ENCODE measurements at places on chromosomes 1 and 21.

DNA sequence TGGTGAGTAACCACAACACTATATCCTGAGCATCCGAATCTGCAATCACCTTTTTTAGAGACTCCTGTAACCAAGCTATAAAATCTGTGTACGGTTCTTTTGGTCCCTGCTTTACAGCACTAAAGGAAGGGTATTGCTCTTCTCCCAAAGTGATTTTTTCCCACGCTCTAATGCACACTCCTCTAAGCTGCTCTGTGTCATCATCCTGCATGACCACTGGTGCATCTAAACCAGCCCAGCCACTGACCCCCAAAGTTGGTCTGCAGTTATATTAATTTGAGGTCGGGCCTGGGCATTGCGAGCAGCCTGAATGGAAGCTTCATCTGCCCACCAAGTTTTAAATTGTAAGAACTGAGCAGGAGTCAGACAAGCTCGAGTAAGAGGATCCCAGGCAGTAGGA is 480.0 kb downstream of the PTPRU start:
- DNase-seq, result no peak

GRCh38 chr1:245172026-245172425 is 17.2 kb downstream of the KIF26B start:
- no peak for DNase-seq

DNA sequence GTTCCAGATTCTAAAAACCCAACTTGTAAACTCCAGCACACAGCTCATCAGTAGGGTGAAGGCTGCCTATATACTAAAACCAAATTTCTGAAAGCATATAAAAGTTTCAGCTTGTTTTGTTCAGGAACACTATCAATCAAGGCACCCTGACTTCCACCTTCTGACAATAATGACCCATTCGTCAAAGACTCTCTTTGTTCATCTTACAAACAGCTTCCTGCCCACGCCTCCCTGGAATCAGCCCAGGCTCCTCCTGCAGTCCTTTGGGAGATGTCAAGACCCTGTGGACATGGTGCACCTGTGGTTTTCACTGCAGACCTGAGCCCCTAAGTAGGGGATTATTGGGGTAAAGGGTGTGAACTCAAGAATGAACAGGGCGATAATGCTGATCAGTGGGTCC is 178.9 kb upstream of the CAMK1G start:
- no peak for DNase-seq

DNA sequence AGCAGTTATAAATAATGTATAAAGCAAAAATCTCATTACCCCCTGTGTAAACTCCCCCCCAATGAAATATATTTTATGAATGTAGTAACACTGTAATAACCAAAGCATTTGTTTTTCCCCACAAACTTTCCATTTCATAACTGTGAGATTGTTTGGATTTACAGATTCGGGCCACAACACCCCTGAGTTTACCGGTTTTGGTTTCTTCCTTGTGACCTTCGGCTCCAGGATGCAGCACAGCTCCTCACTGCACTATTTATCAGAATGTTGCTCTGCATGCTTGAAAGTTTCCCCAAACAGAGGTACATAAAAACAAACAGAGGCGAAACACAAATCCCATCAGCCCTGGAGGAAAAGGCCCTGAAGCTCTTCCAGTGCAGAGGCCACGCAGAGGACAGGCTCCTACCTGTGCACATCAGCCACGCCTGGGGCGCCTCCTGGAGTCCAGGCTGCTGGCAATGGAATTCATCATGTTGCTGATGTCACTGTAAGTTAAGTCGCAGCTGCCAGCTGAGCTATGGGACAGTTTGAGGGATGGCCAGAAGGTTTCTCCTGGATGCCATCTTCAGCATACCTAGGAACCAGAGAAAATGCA is 122.0 kb downstream of the LMO4 start:
- peak; percentile 16 for DNase-seq

- no peak for DNase-seq
These were observed 11.9 kb upstream of the TNFRSF14 start for GRCh38 chr1:2544093-2544874.

DNA sequence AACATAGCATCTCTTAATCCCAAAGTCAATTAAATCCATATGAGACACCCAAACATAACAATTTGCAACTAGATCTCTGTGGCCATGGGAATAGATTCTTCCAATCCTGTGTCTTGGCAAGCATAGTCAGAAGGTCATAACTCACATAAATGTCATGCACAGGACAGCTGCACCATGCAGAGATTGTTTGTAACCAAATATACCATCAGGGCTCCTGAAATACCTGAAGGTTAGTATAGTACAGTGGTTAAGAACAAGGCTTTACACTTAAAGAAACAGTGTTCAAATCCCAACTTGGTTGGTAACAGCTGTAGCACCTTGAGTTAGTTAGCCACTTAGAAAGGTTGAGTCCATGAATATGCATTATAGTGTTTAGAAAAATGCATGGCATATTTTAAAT is 82.6 kb upstream of the CCDC190 start:
- DNase-seq, result no peak

DNA sequence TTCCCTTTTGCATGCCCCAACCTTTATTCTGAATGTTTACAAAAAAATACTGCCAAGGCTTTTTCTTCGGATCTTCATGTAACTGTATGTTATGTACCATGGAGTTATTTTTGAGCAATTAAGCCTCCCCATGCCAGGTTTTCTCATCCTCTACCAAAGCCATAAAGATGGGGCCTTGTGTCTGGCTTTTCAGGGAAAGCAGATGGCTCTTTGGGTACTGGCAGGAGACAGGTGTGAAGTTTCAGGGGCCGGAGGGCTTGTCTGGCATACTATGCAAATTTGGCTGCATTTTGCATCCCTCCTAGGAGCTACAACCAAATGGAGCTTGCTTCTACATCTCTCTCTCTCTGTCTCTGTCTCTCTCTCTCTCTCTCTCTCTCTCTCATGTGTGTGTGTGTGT is 28.1 kb upstream of the PLXNA2 start:
- DNase-seq, result peak; percentile 93

DNA sequence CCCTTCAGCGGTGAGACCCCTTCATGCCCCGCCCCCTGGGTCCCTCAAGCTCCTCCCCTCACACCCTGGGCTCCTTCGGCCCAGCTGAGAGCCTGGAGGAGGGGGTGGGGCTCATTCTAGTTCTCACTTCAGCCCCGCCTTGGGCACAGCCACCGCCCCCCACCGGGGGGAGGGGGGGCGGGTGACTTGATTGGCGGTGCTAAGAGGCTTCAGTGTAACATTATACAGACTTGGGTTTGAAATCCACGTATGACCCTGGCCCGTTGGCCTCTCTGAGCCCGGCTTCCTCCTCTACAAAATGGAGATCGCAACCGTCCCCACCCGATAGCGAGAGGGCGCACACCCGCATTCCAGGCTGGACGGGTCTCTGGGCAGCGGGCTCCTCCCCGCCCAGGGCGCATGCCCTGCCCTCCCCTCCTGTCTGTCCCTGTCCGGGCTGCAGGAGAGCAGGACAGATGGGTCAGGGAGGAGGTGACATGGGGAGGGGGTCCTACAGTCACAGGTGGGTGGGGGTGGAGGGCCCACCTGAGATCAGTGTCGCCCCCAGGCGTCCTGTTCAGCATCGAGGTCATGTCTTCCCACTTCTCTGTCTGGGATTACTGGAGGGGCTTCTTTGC is 5.1 kb downstream of the CLCNKB start:
- peak; percentile 84 for DNase-seq

- DNase-seq, result no peak
These were observed 52.3 kb downstream of the PAPPA2 start for GRCh38 chr1:176515310-176515709.

- no peak for DNase-seq
These were observed 120.6 kb downstream of the SPSB1 start for GRCh38 chr1:9413071-9413876.

GRCh38 chr1:205043866-205044265 is 854 bp downstream of the CNTN2 start:
- no peak for DNase-seq

DNA sequence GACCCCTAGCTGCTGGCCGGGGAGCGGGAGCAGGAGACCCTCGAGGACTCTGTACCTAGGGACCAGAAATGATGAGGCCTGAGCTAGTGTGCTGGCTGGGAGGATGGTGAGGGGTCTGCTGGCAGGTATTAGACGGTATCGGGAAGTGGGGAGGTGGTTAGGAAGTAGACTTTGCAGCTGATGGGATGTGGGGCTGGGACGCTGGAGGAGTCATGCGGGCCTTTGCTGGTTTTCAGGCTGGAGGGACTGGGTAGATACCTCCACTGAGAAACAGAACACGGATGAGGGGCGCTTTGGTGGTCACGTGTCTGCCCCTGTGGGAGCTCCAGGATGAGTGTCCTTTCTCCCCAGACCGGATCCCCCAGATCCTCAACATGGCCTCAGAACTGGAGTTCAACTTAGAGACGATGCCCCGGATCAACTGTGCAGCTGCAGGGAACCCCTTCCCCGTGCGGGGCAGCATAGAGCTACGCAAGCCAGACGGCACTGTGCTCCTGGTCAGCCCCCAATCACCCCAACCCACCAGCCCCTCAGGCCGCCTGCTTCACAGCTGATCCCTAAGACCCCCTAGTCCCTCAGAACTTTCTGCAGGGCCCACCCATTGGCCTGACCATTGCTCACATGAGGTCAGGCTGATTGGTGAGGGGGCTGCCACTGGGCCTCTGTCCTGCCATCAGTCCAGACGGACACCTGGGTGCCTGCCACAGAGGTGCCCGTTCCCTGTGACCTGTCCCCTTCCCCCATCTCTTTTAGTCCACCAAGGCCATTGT is 8.0 kb downstream of the TIE1 start:
- DNase-seq, result no peak

GRCh38 chr1:28249013-28249865 is 10.1 kb upstream of the SESN2 start:
- peak; percentile 40 for DNase-seq

DNA sequence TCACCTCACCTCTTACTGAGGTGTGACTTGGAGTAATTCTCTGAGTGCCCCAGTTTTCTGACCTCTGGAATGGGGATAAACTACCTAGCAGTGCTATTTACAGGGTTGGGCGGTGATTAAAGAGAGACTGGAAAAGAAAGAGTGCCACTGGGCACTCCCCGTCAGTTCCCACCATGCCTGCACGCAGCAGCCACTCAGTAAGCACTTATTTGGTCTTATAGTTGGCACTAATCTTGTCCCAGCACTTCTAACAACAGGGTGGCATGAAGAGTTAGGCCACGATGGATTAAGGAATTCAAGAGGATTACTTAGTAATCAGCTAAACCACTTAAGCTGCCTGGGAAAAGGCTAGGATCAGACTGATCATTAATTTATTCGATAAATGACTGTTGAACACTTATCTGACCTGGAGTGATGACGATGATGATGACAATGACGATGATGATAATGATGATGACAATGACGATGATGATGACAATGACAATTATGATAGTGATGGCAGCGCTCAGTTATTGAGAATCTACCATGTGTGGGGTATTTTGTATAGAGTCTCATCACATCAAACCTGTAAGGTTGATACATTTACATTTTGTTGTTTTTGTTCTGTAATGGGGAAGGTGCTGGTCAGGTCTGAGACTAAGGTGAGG is 5.4 kb downstream of the CITED4 start:
- no peak for DNase-seq

- DNase-seq, result no peak
These were observed 12.4 kb upstream of the SPATA1 start for GRCh38 chr1:84493747-84494146.

- DNase-seq, result peak; percentile 87
These were observed 7.4 kb upstream of the MEX3A start for GRCh38 chr1:156089704-156090103.

DNA sequence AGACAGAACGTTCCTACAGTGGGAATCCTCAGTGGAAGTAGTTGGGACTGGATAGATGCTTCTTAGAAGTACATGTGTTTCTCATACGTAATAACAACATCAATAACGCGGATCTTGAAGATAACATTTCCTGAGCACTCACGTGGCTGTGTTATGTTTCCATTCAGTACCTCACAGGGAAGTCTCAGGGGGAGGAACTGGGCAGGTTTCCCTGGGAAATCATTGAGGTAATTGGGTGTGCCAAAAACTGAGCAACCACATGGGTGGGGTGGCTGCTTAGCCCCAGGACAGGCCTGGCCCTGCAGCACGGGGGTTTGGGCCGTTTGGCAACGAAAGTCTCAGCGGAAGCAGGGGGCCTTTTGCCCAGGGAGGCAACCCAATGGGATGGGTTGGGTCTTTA is 133.8 kb downstream of the ZSCAN20 start:
- no peak for DNase-seq

GRCh38 chr1:176858433-176858916 is 306.0 kb downstream of the ASTN1 start:
- DNase-seq, result no peak

DNA sequence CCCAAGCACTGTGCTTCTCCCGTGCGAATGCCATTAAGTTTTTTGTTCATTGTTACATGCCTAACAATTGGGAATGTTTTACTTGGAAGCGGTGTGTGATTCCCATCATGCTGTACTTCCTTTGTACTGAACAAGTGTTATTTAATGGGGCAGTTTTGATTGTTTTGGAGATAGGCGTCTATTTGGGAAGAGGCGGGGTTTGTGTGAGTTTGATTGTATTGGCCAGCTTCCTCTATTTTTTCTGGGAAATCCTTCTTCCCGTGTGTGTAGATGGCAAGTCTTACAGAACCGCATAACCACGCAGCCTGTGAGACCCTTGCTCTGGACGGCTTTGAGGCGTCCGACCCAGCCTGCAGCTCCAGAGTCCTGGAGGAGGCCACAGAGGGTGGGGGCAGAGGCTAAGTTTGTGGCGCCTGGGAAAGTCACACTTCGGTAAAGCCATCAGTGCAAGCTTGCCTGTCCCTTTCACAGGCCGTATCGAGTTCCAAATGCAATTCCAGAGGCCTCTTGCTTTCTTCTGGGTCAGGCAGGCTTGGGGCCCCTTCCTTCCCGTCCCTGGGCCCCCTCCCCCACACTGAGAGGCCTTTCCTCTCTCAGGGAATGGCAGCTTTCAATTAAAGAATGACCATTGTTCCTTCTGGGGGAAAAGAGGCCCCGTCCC is 210.3 kb downstream of the TOMM20 start:
- DNase-seq, result no peak

- DNase-seq, result peak; percentile 69
These were observed 171.1 kb downstream of the RHOU start for GRCh38 chr1:228906223-228906860.

GRCh38 chr1:72283307-72284083 is 1.2 kb upstream of the NEGR1 start:
- DNase-seq, result peak; percentile 67

- no peak for DNase-seq
These were observed 60.5 kb upstream of the PRMT6 start for GRCh38 chr1:106995970-106996369.
